ENCODE measurements at places on chromosomes 16 and 17.

DNA sequence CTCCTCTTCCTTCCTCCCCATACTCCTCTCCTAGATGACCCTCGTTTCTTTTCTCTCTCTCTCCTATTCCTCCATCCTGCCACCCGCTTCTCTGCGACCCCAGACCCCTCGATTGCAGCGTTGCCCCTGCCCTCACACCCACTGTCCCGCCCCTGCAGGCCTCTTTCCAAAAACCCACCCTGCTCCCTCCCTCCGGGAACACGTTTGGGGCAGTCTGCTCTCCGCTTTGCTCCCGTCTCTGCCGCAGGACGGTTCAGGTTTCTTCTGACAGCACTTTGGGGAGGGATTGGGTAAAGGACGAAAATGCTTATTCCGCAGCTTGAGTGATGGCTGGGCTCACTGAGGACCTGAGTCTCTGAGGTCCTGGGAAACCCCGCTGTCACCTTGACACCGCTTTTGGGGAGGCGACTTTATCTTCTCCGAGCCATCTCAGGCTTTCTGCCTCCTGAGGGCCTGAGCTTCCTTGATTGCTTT is 690 bp downstream of the NDE1 start:
- no peaks in the 10 kb centered on the region for H3K4me1 ChIP-seq
- peak overlapping the region; percentile 96 for H3K27ac ChIP-seq
- peak overlapping the region; percentile 94 for H3K4me3 ChIP-seq
- no peaks in the 10 kb centered on the region for H3K36me3 ChIP-seq
- H3K27me3 ChIP-seq, result no peaks in the 10 kb centered on the region
- no peak for DNase-seq

DNA sequence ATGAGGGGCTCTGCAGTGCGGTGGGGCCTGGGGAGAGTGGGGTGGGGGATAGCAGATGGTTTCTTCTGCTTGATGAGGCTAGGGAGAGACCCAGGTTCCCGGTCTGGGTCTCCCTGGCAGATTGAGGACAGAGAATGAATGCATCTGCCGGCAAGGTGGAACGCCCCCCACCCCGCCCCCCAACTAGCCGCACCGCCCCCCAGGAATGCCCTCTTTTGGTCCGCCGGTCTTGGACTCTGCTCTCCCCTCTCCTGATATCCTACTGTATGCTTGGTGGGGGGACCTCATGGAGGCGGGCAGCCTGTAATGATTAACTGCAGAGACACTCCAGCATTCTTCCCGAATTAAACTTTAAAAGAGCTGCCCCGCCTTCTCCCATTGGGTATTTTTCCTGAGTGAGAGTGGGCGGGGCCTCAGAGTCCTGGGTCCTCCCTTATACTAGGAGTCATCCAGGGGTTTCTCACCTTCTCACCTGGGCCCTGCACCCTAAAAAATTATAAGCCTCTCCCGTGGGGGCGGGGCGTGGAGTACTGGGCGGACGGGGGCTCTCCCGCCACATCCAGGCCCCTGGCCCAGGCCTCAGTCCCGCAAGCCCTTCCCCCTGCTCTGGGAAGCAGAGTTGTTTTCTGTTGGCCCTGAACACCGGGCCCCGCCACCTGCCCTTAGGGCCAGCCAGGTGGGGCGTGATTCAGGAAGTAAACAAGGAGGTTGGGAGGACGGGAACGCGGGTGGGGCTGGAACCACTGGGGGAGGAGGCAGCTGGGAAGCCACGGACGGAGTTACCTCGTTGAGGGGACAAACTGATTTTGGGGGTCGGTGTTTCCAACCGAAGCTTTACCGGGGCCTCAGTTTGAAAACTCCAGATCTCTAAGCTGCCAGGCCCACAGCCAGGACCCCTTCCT is 1.5 kb downstream of the GRB7 start:
- no peaks in the 10 kb centered on the region for H3K36me3 ChIP-seq
- no peak overlapping the region for H3K4me3 ChIP-seq
- peaks cover 39% of the 10 kb centered on the region for H3K4me1 ChIP-seq
- DNase-seq, result no peak

GRCh38 chr17:66976781-66977201 is 12.3 kb downstream of the CACNG4 start:
- DNase-seq, result no peak
- H3K4me3 ChIP-seq, result no peak overlapping the region
- H3K27me3 ChIP-seq, result no peaks in the 10 kb centered on the region
- H3K4me1 ChIP-seq, result peaks cover 31% of the 10 kb centered on the region
- H3K27ac ChIP-seq, result no peak overlapping the region
- H3K36me3 ChIP-seq, result no peaks in the 10 kb centered on the region

GRCh38 chr17:81380666-81381518 is 14.4 kb upstream of the BAHCC1 start:
- no peak overlapping the region for H3K4me3 ChIP-seq
- H3K27me3 ChIP-seq, result no peaks in the 10 kb centered on the region
- no peaks in the 10 kb centered on the region for H3K36me3 ChIP-seq
- DNase-seq, result no peak
- no peak overlapping the region for H3K27ac ChIP-seq
- H3K4me1 ChIP-seq, result no peaks in the 10 kb centered on the region

DNA sequence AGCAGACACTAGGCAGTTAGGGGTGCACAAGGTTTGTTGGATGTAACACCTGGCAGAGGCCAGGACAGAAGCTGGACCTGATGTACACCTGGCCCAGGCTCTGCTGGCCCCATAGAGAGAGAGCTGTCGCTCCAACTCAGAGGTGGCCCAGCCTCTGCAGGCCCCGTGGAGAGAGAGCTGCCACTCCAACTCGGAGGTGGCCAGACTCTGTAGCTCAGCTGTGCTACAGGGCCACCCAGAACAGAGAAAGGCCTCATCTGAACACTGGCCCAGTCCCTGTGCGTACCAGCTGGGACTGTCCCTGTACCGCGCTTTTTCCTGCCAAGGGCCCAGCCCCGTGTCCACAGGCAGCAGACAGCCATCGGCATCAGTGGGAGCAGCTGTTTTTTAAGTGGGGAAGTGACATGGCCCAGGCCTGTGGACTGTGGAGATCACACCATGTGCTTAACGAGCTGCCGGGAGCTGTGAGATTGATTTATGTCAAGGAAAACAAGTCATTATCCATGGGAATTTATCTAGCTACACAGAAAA is 176.4 kb upstream of the CHMP6 start:
- no peak for DNase-seq
- H3K36me3 ChIP-seq, result no peaks in the 10 kb centered on the region
- H3K27ac ChIP-seq, result no peak overlapping the region
- H3K4me3 ChIP-seq, result no peak overlapping the region

DNA sequence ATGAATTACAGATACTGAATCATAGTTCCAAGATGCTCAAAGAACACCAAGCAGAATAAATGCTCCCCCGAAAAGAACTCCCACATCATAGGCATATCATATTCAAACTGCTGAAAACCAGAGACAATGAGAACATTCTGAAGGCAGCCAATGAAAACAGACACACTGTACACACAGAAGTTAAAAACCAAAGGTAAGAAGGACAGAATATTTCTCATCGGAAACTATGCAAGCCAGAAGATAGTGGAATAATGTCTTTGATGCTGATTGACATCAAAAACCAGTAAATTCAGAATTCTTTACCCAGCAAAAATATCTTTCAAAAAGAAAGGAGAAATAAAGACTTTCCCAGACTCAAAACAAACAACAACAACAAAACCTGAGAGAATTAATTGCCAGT is 73.8 kb upstream of the IRX5 start:
- H3K36me3 ChIP-seq, result no peaks in the 10 kb centered on the region
- H3K4me1 ChIP-seq, result no peaks in the 10 kb centered on the region
- H3K4me3 ChIP-seq, result no peak overlapping the region

DNA sequence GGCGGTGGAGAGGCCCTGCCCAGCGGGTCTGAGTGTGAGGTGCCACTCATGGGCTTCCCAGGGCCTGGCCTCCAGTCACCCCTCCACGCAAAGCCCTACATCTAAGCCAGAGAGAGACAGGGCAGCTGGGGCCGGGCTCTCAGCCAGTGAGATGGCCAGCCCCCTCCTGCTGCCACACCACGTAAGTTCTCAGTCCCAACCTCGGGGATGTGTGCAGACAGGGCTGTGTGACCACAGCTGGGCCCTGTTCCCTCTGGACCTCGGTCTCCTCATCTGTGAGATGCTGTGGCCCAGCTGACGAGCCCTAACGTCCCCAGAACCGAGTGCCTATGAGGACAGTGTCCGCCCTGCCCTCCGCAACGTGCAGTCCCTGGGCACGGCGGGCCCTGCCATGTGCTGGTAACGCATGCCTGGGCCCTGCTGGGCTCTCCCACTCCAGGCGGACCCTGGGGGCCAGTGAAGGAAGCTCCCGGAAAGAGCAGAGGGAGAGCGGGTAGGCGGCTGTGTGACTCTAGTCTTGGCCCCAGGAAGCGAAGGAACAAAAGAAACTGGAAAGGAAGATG is 11.2 kb downstream of the VASN start:
- peaks cover 54% of the 10 kb centered on the region for H3K4me1 ChIP-seq
- peaks cover 25% of the 10 kb centered on the region for H3K36me3 ChIP-seq
- H3K27me3 ChIP-seq, result no peaks in the 10 kb centered on the region
- DNase-seq, result no peak
- no peak overlapping the region for H3K4me3 ChIP-seq

DNA sequence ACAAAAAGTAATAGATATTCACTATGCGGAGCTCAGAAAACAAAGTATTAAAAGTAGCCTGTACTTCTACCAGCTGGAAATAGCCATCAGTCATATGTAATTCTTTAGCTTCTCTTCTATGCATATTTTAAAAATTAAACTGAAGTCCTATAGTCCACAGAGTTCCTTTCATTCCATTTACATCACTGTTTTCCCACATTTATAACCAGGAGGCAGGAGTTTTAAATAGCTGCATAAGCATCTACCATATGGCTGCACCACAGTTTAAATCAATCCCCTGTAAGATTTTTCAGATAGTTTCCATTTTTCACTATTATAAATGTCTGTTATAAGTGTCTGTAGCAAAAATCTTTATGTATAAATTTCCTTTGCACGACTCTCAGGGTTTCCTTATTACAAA is 45.1 kb downstream of the ZFHX3 start:
- H3K27me3 ChIP-seq, result no peaks in the 10 kb centered on the region
- H3K4me3 ChIP-seq, result no peak overlapping the region
- no peaks in the 10 kb centered on the region for H3K36me3 ChIP-seq
- H3K4me1 ChIP-seq, result no peaks in the 10 kb centered on the region

GRCh38 chr16:122361-122760 is 16.1 kb downstream of the NPRL3 start:
- H3K27ac ChIP-seq, result no peak overlapping the region
- H3K4me1 ChIP-seq, result no peaks in the 10 kb centered on the region
- H3K36me3 ChIP-seq, result peaks cover 16% of the 10 kb centered on the region

- H3K36me3 ChIP-seq, result peaks cover 7% of the 10 kb centered on the region
- peak overlapping the region; percentile 52 for H3K4me3 ChIP-seq
- no peak for DNase-seq
- no peaks in the 10 kb centered on the region for H3K27me3 ChIP-seq
Observed at GRCh38 chr17:76535788-76536510, 1.6 kb downstream of the CYGB start.

DNA sequence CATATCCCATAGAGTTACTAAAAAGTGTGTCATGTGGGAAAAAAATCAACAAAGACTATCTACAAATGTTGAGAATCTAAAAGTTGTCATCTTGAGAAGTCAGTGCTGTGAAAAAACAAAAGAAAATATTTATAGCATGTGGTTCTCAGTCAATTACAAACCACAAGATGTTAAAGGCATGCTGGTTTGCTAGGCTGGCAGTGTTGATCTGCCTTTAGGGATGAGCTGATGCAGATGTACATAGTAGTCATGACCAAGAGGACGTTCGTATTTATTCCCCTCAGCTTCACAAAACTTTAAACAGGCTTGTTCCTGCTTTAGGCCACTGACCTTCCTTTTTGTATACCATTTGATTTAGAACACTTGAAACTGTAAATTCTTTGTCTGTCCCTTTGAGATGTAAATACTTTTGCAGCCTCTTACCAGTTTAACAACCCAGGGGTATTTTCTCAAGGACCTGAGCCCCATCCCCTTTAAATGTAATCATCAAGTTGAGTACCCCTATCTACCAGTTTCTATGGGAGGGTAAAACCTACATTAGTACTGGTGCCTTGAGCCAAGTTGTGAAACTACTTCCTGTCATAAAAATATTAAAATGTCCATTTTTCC is 446.6 kb downstream of the KCNJ18 start:
- H3K4me1 ChIP-seq, result no peaks in the 10 kb centered on the region
- DNase-seq, result no peak
- no peaks in the 10 kb centered on the region for H3K36me3 ChIP-seq
- H3K4me3 ChIP-seq, result no peak overlapping the region

DNA sequence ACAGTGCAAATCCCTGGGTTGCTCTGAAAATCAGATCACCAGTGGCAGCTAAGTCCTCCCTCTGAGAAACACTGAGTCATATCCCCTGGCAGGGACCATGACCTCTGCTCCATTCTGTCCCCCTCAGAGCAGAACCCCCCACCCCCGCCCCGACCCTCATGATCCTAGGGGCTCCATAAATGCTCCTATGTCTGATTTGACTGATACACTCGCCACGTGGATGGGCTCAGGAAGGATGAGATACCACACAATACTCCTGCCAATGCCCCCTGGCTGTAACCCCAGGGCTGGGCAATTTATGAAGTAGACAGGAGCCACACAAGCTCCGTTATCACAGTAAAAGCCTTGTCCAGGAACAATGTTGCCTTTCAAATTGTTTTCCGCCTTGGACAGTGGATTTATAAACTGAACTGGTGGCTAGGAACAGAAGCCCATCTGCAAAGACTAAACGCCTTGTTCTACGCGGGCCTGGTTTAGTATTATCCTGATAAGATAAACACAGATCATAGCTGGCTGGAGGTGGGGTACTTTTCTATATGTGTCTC is 394.8 kb downstream of the SLC39A11 start:
- no peak overlapping the region for H3K4me3 ChIP-seq
- H3K4me1 ChIP-seq, result no peaks in the 10 kb centered on the region
- no peaks in the 10 kb centered on the region for H3K27me3 ChIP-seq
- DNase-seq, result no peak
- H3K27ac ChIP-seq, result no peak overlapping the region

DNA sequence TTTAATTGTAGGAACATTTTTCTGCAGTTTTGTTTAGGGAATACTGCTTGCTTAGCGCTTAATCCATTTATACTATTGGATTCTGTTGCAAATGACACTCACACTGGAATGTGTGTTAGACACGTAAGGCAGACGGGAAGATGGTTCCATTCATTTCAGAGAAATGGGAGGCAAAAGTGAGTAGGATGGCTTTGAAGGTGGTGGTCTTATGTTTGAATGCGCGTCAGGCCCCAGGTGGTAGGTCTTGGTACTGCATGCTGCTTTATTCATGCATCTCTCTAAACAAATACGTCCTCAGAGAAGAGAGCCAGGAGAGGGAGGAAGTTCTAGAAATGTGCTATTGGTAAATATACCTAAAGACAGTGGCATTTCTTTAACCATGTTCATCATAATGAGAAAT is 997.6 kb upstream of the RBFOX1 start:
- H3K4me1 ChIP-seq, result no peaks in the 10 kb centered on the region
- H3K36me3 ChIP-seq, result no peaks in the 10 kb centered on the region
- no peaks in the 10 kb centered on the region for H3K27me3 ChIP-seq
- no peak overlapping the region for H3K4me3 ChIP-seq

- no peaks in the 10 kb centered on the region for H3K36me3 ChIP-seq
- no peak for DNase-seq
- no peaks in the 10 kb centered on the region for H3K4me1 ChIP-seq
- no peak overlapping the region for H3K27ac ChIP-seq
- H3K4me3 ChIP-seq, result no peak overlapping the region
Observed at GRCh38 chr16:78677181-78677731, 577.8 kb downstream of the WWOX start.

GRCh38 chr16:11696266-11697012 is 28.2 kb downstream of the SNN start:
- H3K36me3 ChIP-seq, result peaks cover 58% of the 10 kb centered on the region
- H3K27me3 ChIP-seq, result no peaks in the 10 kb centered on the region
- no peaks in the 10 kb centered on the region for H3K4me1 ChIP-seq
- H3K4me3 ChIP-seq, result no peak overlapping the region

All from right atrium auricular region (tissue), 2 donors.